ENCODE measurements at places on chromosomes 13 and 19.

GRCh38 chr13:26677156-26677555 lies 83.4 kb downstream of the GPR12 start:
- DNase-seq, result no peak

DNA sequence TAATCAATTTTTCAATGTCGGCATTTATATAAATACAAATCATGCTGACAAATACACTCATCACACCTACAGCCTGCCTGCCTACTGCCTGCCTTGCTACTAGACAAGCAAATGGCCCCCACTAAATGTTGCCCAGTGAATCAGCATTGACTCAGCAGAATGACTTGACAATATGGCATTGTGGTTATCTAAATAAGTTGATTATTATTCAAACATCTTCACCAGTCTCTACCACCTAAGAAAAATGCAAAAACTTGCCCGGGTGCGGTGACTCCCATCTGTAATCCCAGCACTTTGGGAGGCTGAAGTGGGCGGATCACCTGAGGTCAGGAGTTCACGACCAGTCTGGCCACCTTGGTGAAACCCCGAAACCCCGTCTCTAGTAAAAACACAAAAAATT lies 296.1 kb downstream of the PCDH9 start:
- no peak for DNase-seq

- no peak for DNase-seq
Measured at GRCh38 chr19:38805180-38805579, 7.6 kb downstream of the LGALS4 start.

DNA sequence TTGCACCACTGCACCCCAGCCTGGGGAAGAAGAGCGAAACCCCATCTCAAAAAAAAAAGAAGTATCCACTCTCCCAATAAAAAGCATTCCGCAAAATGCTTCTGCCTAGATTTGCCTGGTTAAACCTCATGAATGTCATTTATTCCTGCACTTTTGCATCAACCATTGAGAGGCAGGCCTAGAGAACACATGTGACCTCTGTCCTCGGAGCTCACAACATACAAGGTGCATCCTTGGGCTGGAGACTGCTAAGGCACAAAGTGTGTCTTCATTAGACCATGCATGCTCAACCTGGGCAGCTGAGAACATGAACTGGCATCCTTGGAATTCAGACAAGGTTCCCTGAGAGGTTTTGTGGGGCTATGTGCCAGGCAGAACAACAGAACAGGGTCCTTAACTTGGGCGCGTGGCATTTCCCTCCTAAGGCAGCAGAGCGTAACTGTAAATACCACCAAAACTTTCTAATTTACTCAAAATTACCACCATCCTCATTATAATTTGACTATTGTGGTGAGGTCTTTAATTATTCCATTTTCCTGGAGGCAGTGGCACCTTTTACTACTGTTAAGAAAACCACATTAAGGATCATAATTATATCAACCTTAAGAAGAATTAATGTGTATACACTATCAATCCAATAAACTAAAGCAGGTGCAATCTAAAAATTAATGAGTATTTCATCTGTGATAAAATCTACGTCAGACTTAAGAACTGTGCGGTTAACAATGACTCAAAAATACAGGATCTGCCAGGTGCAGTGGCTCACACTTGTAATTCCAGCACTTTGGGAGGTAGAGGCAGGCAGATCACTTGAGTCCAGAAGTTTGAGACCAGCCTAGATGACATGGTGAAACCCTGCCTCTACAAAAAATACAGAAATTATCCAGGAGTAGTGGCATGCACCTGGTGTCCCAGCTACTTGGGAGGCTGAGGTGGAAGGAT lies 13.8 kb downstream of the RCBTB1 start:
- DNase-seq, result no peak

- DNase-seq, result no peak
Measured at GRCh38 chr13:25225970-25226369, 53.9 kb upstream of the AMER2 start.

DNA sequence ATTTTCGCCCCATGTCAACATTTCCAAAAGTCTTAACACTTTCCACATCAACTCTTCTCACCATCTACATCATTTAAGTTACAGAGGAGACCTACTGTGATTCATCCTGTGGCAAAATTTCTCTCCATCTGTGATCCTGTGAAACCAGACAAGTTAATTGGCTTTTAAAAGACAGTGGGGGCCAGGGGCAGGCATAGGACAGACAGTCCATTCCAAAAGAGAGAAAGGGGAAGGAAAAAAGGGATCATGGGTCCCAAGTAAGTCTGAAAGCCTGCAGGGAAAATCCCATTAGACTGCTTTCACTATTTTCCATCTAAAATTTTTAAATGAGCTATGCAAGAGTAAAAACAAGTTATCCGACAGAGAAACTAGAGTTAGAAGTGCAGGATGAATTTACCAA lies 121.0 kb downstream of the MRPL57 start:
- DNase-seq, result no peak

GRCh38 chr13:80116107-80116506 lies 224.8 kb downstream of the SPRY2 start:
- no peak for DNase-seq

GRCh38 chr19:30745476-30745985 lies 373.3 kb downstream of the ZNF536 start:
- no peak for DNase-seq

GRCh38 chr13:71374471-71375049 lies 492.4 kb downstream of the DACH1 start:
- DNase-seq, result no peak

DNA sequence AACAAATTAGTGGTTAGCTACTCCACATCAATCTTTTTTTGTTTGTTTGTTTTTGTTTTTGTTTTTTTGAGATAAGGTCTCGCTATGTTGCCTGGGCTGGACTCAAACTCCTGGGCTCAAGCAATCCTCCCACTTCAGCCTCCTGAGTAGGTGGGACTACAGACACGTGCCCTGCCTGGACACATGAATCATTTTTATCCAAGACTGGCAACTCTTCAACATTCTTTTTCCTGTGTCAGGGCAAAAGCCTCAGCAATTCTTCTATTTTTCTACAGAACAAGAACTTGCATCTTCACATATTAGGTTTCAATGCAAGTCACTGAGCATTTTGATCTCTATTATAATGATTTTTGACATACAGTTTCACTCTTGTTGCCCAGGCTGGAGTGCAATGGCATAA lies 76.8 kb upstream of the LRCH1 start:
- DNase-seq, result no peak

DNA sequence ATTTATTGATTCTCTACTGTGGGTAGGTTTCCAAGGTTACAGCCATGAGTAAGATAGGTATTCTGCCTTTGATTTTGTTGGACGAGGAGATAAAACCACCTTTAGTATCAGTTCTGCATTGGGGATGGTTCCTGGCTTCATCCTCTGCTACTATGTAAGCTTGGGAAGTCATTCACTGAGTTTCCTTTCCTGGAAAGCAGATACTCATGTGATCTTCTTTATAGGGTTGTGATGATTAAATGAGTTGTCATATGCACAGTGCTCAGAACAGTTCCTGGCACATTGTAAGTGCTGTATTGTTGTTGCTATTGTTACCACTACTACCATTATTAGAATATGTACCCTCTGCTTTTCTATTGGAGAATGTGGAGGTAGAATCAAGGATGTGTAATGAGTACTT lies 13.1 kb upstream of the WTIP start:
- no peak for DNase-seq

GRCh38 chr19:35727053-35727955 lies 9.5 kb downstream of the KMT2B start:
- DNase-seq, result no peak

DNA sequence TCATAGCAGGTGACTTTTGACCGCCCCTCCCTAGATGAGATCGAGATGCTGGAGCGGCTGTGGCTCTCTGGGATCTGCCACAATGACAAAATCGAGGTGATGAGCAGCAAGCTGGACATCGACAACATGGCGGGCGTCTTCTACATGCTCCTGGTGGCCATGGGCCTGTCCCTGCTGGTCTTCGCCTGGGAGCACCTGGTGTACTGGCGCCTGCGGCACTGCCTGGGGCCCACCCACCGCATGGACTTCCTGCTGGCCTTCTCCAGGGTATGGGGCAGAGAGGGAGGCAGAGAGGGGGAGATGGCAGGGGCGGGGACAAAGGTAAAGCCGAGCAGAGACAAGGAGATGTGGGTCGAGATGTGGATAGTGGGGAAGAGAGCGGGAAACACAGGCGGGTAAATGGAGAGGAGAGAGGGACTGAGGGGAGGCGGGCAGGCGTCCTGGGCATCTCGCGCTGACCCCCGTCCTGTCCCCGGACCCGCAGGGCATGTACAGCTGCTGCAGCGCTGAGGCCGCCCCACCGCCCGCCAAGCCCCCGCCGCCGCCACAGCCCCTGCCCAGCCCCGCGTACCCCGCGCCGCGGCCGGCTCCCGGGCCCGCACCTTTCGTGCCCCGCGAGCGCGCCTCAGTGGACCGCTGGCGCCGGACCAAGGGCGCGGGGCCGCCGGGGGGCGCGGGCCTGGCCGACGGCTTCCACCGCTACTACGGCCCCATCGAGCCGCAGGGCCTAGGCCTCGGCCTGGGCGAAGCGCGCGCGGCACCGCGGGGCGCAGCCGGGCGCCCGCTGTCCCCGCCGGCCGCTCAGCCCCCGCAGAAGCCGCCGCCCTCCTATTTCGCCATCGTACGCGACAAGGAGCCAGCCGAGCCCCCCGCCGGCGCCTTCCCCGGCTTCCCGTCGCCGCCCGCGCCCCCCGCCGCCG lies 3.4 kb upstream of the GRWD1 start:
- DNase-seq, result no peak

DNA sequence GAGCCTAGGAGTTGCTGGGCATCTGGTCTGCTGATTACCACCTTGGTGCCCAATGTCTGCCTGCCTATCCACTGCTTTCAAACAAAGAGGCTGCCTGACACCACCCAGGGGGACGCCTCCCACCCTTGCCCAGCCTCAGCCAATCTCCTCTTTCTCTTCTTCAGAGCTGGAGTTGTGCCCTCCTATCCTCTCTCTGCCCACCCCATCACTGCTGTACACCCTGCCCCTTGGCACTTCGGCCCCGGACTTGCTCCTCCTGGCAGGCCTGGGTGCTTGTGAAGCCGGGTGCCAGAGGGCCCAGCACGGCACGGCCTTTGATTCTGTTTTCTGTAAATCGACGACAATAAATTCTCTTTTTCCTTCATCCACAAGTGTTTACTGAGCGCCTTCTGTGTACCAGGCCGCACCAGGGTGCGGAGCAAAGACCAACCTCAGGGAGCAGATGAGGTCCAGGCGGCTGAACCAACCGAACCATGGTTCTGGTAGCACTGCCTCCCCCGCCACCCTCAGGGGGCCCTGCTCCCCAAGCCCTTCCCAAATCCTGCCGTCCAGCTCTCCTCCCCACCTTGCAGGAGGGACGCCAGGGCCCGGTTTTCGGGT lies 5.0 kb downstream of the RNF225 start:
- DNase-seq, result no peak

DNA sequence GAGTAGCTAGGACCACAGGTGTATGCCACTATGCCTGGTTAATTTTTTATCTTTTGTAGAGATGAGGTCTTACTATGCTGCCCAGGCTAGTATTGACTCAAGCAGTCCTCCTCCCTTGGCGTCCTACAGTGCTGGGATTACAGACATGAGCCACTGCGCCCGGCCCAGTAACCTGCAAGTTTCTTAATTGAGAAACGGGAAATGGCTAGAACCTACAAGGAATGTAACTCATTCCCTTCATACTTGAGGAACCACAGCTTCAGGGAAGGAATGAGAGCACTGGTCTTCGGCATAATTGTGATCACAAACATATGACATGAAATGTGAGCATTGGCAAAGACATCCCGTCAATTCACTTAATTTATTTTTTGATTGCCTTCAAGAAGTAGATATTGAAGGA lies 157.0 kb downstream of the KLF5 start:
- DNase-seq, result no peak

GRCh38 chr13:99630269-99630898 lies 129.1 kb downstream of the TM9SF2 start:
- DNase-seq, result no peak

GRCh38 chr13:109979228-109979627 lies 192.8 kb upstream of the IRS2 start:
- no peak for DNase-seq

DNA sequence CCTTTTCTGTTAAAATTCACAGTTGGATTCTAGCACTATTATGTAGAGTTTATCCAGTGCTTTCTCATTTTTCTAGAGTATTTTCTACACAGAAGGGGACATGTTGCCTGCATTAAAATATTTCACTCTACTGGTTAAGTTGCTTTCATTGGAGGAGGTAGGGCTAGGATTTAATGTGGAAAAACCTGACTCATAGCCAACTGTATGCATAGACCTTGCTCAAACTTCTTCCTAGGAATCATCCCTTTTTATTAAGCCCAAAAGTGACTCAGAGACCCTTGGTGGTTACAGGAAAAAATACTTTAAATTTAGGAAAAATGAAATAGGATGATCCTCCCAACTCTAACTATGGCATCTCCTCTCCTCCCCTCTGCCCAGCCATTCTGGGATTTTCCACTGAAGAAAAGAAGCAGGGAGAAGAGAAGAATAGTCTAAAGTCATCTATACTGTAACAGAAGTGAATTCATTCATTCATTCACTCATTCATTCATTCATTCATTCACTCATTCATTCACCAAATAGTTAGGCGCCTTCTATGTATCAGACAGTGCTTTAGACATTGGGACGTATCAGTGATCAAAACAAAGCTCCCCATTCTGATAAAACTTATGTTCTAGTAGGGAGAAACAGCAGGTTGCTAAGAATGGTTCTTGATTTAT lies 109.0 kb upstream of the HTR2A start:
- no peak for DNase-seq

DNA sequence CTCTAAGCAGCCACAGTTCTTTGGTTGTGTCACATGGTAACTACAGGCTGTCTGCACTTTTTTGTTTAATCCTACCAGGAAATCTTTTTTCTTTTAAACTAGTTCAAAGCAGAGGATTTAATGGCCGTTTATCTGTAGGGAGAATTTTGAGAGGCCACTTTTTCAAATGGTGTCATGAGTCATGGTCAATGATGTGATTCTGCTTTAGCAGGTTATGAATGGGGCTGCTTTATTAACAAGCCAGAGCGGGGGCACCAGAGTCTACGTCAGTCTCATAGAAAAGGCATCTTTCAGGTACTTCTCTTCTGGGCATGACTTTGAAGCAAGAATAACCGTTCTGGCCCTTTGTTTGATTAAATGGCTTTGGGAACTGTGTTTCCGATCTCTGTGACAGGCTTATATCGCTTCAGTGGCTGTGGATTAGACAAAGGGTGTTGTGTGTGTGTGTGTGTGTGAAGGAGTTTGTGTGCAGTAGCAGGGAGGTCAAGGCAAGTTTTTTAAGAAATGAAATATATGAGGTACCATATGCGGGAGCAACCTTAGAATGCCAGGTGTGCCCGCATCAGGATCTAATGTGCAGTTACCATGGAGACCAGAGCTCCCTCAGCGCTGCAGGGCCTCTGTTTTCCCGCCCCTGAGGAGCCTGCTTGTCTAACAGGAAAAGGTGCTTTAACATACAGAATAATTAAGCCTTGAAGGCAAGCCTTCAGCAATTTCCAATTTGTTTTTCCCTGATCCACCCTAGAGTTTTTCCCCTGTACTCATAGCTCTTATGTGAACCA lies 120.5 kb downstream of the KATNAL1 start:
- no peak for DNase-seq

Measured in NK-92 treated with Interleukin-12 subunit alpha and Interleukin-12 subunit beta, amount 100 ng/mL, for 24 hours (cell line).